ENCODE measurements at places on chromosomes 12 and 14.

GRCh38 chr14:68408680-68409079, 384.2 kb downstream of the ZFP36L1 start:
- no peak for DNase-seq

DNA sequence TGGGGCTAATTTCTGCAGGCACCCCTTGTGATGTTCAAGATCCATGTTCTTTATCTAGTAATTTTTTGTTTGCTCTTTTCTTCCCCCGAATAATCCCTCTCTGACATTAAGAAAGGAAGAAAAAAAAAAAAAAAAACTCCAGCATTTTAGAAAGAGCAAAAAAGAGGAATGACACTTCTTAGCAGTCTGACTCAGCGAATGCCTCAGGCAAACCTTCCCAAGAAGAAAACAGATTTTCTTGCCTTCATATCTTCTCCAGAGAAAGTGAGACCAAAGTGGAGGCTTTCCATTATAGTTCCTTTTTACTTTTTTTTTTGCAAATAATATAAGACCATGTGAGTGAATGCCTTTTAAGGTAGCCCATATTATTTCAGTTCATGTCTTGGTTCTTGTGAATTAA, 479.0 kb upstream of the SYT1 start:
- no peak for DNase-seq

GRCh38 chr12:65911321-65911720, 87.0 kb downstream of the HMGA2 start:
- DNase-seq = no peak

DNA sequence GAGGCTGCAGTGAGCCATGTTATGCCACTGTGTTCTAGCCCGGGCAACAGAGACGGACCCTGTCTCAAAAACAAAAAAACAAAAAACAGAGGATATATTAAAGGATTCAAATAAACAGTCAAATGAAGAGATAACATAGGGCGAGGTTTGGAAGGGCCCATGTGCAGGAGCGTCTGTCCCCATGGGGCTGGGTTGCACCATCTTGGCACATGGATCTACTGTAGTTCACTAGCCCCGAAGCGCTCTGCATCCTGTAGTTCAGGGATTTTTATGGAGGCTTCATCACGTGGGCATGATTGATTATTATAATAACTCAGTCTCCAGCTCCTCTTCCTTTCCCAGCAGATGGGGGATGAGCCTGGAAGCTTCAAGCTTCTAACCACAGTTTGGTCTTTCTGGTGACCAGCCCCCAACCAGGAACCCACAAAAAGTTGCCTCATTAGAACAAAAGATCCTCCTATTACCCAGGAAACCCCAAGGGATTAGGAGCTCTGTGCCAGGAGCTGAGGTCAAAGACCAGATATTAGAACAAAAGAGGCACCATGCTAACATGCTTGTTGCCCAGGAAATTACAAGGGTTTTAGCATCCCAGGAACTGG, 59.9 kb downstream of the HCAR2 start:
- no peak for DNase-seq

DNA sequence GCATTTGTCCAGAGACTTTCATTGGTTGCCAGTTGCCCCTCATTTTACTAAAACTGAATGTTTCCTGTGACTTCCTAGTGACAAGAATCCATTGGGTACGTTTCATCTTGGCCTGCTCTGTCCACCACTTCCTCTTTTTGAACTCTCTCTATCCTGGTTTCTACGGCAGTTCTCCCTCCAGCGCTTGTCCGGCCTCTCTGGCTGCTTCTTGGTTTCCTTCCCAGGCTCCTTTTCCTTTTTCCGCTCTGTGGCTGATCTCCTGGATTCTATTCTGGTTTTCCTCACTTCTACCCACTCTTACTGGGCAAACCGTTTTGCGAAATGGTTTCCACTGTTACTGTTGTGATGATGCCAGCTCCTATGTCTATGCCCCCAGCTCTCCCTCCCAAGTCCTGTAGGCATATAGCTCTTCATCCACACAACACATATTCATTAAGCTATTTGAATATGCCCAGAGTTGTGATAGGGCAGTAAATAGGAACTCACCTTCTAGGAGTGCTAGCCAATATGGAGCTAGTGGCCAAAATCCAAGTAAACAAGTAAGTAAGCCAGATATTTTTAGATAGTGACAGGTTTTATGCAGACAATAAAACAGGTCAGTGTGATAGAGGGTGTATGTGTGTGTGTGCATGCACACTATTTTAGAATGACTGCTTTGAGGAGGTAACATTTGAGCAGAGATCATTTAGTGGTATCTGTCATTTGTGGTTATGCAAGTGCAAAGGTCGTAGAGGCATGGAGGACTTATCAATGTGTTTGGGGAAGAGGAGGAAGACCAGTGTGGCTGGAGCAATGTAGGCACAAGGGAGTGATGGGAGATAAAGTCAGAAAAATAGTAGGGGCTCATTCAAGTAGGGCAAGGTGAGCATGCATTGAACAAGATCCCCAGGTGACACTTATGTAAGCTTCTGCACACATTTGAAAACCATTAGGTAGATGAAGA, 27.9 kb upstream of the CTDSP2 start:
- no peak for DNase-seq

- no peak for DNase-seq
Measured at GRCh38 chr14:45793081-45793480, 540.1 kb upstream of the MIS18BP1 start.
